Muscle of leg (tissue), 16 donors: ENCODE measurements at places on chromosomes 5 and 9. TPM values are rescaled to one million over a fixed set of nuclear protein-coding genes. Genes with fewer than 3 reads are reported as not detected.

DNA sequence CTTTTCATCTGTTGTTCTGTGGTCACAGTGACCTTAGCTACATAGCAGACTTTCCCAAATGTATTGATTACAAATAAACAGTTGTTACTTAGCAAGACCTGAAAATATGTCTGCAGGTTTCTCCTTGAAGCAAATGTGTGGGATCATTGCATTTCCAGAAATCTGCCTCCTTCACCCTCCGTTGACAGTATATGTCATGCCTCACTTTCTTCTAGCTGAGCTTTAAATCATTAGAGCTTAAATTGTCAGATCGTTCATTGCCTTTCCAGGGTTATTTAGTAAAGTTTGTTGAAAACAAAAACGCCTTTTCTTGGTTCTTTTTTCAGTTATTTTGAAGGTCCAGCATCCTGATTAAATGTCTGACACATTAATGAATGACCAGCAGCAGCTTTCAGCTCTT, 2.3 kb upstream of the MAML1 start:
- H3K4me3 ChIP-seq, result no peak overlapping the region
- no peak for DNase-seq
- no peak overlapping the region for H3K27ac ChIP-seq
- peaks cover 18% of the 10 kb centered on the region for H3K4me1 ChIP-seq
- peaks cover 38% of the 10 kb centered on the region for H3K36me3 ChIP-seq

- DNase-seq, result no peak
- no peaks in the 10 kb centered on the region for H3K36me3 ChIP-seq
- peaks cover 36% of the 10 kb centered on the region for H3K4me1 ChIP-seq
- H3K27ac ChIP-seq, result no peak overlapping the region
- H3K4me3 ChIP-seq, result no peak overlapping the region
These were observed 19.1 kb downstream of the PTGS1 start for GRCh38 chr9:122389799-122390481.

DNA sequence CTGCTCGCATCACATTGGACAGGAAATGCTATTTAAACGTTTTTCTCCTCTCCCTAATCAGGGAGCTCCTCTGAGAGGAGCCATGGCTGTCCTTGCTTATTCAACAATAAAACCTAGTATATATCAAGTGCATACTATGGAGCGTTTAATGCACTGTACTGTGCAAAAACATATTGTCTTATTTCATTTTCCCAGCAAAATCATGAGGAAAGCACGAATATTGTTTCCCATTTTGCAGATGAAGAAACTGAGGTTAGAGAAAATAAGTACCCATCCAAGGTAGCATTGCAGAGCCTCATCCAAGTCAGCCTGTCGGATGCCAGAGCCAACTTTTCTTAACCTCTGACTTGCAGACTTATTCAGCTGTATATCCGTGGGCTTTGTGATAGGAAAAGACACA, 7.6 kb upstream of the EBF1 start:
- no peak overlapping the region for H3K4me3 ChIP-seq
- peaks cover 46% of the 10 kb centered on the region for H3K27me3 ChIP-seq
- H3K27ac ChIP-seq, result no peak overlapping the region

DNA sequence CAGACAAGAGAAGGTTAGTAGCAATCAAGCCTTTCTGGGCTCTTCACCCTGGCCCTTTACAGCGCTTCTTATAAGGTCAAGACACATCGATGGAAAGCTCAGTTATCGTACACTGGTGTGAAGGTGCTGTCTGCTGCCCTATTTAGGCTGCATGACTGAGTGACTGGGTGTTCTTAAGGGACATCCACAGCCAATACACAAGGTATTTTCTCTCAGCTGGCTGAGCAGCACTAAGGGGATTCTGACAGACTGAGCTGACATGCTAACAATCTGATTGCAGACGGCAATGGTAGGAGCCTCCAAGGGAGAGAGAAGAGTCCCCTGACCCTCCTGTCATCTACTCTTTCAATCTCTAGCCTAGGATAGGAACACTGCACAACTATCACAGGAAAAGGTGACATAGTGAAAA, 577.9 kb downstream of the ISL1 start:
- H3K27ac ChIP-seq, result no peak overlapping the region
- H3K27me3 ChIP-seq, result no peaks in the 10 kb centered on the region
- H3K36me3 ChIP-seq, result no peaks in the 10 kb centered on the region
- no peaks in the 10 kb centered on the region for H3K4me1 ChIP-seq
- no peak for DNase-seq
- no peak overlapping the region for H3K4me3 ChIP-seq

DNA sequence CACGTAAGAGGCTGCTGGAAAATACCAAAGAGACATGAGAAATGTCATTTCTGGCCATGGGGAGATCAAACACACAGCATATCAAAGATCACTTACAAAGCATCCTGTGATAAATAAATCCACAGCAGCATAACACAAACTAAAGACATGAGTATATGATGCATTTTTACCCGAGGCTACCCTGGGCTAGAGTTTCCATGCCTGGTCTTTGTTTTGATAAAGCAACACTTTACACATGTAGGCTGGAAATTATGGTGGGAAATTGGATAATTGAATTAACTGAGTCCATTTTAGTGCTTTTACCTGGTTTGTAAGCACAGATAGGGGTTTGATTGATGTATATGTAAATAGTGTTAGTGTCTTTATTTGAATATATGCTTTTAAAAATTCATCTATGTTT, 288.4 kb downstream of the AOPEP start:
- no peak overlapping the region for H3K27ac ChIP-seq
- DNase-seq, result no peak
- peaks cover 12% of the 10 kb centered on the region for H3K4me1 ChIP-seq
- H3K4me3 ChIP-seq, result no peak overlapping the region
- H3K36me3 ChIP-seq, result peaks cover 30% of the 10 kb centered on the region

- no peak for DNase-seq
- no peaks in the 10 kb centered on the region for H3K4me1 ChIP-seq
- no peaks in the 10 kb centered on the region for H3K27me3 ChIP-seq
- H3K36me3 ChIP-seq, result no peaks in the 10 kb centered on the region
- H3K4me3 ChIP-seq, result no peak overlapping the region
These were observed 22.3 kb downstream of the KLF9 start for GRCh38 chr9:70392189-70392588.

DNA sequence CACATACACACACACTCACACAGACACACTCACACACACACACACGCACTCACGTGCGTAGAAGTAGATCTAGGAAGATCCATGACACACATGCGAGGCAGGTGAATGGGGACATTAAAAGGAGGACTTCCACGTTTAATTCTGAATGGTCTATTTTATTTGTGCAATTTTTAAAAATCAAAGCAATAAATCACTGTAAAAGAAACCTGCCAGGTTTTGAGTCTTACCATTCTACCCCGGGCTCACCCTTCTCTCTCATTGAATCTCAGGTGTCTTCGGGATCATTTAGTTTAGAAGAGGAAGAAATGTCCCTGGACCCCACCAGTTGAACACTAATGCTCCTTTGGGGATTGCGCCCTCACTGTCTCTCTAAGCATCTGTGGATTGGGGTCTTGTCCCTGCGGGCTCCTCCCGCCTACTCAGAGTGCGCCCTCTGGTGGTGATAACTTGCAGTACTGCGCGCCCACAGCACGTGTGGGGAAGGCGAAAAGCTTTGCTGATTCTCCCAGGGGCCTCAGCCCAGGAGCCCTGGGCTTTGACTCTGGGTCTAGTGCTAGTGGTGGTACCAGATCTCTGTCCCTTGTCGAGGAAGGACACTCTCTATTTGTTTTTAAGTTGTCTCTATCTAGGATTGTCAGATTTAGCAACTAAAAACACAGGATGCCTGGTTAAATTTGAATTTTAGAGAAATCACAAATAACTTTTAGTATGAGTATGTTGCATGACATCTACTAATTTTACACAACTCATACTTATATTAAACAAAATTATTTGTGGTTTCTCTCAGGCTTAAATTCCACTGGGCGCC, 34.8 kb downstream of the BOD1 start:
- H3K27ac ChIP-seq, result no peak overlapping the region
- H3K4me3 ChIP-seq, result no peak overlapping the region
- peak; percentile 32 for DNase-seq
- peaks cover 29% of the 10 kb centered on the region for H3K4me1 ChIP-seq
- no peaks in the 10 kb centered on the region for H3K36me3 ChIP-seq
- no peaks in the 10 kb centered on the region for H3K27me3 ChIP-seq

DNA sequence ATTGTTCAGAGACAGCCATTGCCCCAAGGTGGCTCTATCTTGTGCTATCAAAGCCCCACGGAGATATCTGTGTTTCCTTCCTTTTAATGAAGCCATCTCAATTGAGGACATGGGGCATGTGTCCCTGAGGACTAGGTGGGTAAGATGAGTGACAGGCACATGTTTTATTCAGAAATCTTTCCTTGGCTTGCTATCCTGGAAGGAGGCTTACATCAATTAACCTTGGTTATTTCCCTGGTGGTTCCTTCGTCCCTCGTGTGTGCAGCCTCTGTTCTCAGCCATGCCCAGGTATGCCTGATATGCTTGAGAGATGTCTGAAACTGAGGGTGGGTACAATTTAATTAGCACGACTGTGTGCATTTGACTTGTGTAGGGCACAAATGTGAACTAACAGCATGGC, 102.2 kb upstream of the TUT7 start:
- no peaks in the 10 kb centered on the region for H3K36me3 ChIP-seq
- H3K27me3 ChIP-seq, result no peaks in the 10 kb centered on the region
- peaks cover 19% of the 10 kb centered on the region for H3K4me1 ChIP-seq
- no peak overlapping the region for H3K27ac ChIP-seq
- H3K4me3 ChIP-seq, result no peak overlapping the region
- DNase-seq, result no peak

GRCh38 chr5:71938895-71939294, 168.4 kb upstream of the MAP1B start:
- no peak overlapping the region for H3K4me3 ChIP-seq
- H3K36me3 ChIP-seq, result no peaks in the 10 kb centered on the region
- peaks cover 12% of the 10 kb centered on the region for H3K4me1 ChIP-seq

GRCh38 chr5:134007581-134008265, 2.9 kb upstream of the VDAC1 start:
- no peak overlapping the region for H3K4me3 ChIP-seq
- H3K27me3 ChIP-seq, result no peaks in the 10 kb centered on the region
- no peak overlapping the region for H3K27ac ChIP-seq
- no peak for DNase-seq
- peaks cover 19% of the 10 kb centered on the region for H3K4me1 ChIP-seq

- peak overlapping the region; percentile 43 for H3K27ac ChIP-seq
- DNase-seq, result peak; percentile 78
- H3K4me3 ChIP-seq, result no peak overlapping the region
- H3K4me1 ChIP-seq, result peaks cover 2% of the 10 kb centered on the region
- H3K27me3 ChIP-seq, result no peaks in the 10 kb centered on the region
These were observed 97.9 kb upstream of the MAMDC2 start for GRCh38 chr9:69945671-69946141.

- peaks cover 15% of the 10 kb centered on the region for H3K4me1 ChIP-seq
- H3K4me3 ChIP-seq, result peak overlapping the region; percentile 82
- H3K36me3 ChIP-seq, result peaks cover 13% of the 10 kb centered on the region
- peak; percentile 35 for DNase-seq
- H3K27me3 ChIP-seq, result no peaks in the 10 kb centered on the region
These were observed 519 bp downstream of the ZER1 start for GRCh38 chr9:128771094-128771721.

- H3K4me3 ChIP-seq, result no peak within 1 kb of the TSS
- H3K4me1 ChIP-seq, result no peaks in the 10 kb centered on the region
- H3K36me3 ChIP-seq, result no peaks in the 10 kb centered on the region
- H3K27me3 ChIP-seq, result no peaks in the 10 kb centered on the region
- no peak for DNase-seq
- H3K27ac ChIP-seq, result no peak within 1 kb of the TSS
These were observed at the start of gene CSF2 for GRCh38 chr5:132073231-132074013. CSF2 (plus strand) TSS chr5:132073789; CDS start chr5:132073824, 35 bp downstream.

- H3K27ac ChIP-seq, result no peak overlapping the region
- no peak for DNase-seq
- H3K4me1 ChIP-seq, result peaks cover 2% of the 10 kb centered on the region
- H3K27me3 ChIP-seq, result no peaks in the 10 kb centered on the region
- no peak overlapping the region for H3K4me3 ChIP-seq
- no peaks in the 10 kb centered on the region for H3K36me3 ChIP-seq
These were observed 410.1 kb downstream of the DMRT2 start for GRCh38 chr9:1460143-1460769.

- no peak for DNase-seq
- H3K27me3 ChIP-seq, result no peaks in the 10 kb centered on the region
- no peaks in the 10 kb centered on the region for H3K36me3 ChIP-seq
- H3K27ac ChIP-seq, result no peak overlapping the region
- H3K4me1 ChIP-seq, result no peaks in the 10 kb centered on the region
- no peak overlapping the region for H3K4me3 ChIP-seq
These were observed 141.3 kb downstream of the SREK1 start for GRCh38 chr5:66285343-66285922.

- no peak overlapping the region for H3K27ac ChIP-seq
- H3K36me3 ChIP-seq, result no peaks in the 10 kb centered on the region
- no peaks in the 10 kb centered on the region for H3K4me1 ChIP-seq
- no peaks in the 10 kb centered on the region for H3K27me3 ChIP-seq
- DNase-seq, result no peak
These were observed 13.2 kb upstream of the AUH start for GRCh38 chr9:91374939-91375338.

DNA sequence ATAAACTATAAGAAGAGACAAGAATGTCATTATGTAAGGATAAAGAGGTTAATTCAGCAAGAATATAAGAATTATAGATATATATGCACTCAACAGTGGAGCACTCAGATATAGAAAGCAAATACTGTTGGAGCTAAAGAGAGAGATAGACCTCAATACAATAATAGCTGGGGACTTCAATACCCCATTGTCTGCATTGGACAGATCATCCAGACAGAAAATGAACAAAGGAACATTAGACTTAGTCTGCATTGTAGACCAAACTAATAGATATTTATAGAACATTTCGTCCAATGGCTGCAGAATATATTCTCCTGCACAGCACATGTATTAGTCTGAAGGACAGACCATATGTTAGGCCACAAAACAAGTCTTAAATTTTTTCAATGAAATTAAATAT, 777.1 kb downstream of the CDH18 start:
- H3K27me3 ChIP-seq, result no peaks in the 10 kb centered on the region
- no peak overlapping the region for H3K4me3 ChIP-seq
- no peak overlapping the region for H3K27ac ChIP-seq
- H3K36me3 ChIP-seq, result no peaks in the 10 kb centered on the region
- H3K4me1 ChIP-seq, result no peaks in the 10 kb centered on the region

GRPEL2 gene
- 15.8 TPM for polyA plus RNA-seq

GRM6 gene
- polyA plus RNA-seq, result 0.35 TPM

PRXL2C gene
- 9.2 TPM for polyA plus RNA-seq

FAM151B gene
- 5.5 TPM for polyA plus RNA-seq

FBXL17 gene
- 19.4 TPM for polyA plus RNA-seq

REEP2 gene
- 19.2 TPM for polyA plus RNA-seq

DCTN3 gene
- 74.5 TPM for polyA plus RNA-seq

NRARP gene
- 3.4 TPM for polyA plus RNA-seq
